ENCODE measurements at places on chromosomes 1 and 21. TPM values are rescaled to one million over a fixed set of nuclear protein-coding genes. Genes with fewer than 3 reads are reported as not detected.

DNA sequence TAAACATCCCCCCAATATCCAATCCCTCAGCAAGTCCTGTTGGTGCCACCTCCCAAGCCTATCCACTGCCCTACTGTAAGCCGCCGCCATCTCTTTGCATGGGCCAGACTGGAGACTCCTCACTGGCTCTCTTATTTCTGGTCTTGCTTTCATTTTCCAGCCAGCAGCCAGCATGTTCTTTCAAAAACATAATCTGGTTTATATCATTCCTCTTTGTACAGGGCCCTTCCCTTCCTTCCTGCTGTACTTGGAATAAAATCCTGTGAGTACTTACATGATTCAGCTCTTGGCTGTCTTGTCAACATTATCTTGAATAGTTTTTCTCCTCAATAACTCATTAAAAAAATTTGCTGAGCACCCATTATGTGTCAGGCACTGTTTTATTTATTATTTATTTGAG lies 28.2 kb downstream of the TLR5 start:
- no peak overlapping the region for H3K4me3 ChIP-seq
- DNase-seq: no peak
- no peaks in the 10 kb centered on the region for H3K36me3 ChIP-seq
- H3K4me1 ChIP-seq: no peaks in the 10 kb centered on the region
- H3K27ac ChIP-seq: no peak overlapping the region

DNA sequence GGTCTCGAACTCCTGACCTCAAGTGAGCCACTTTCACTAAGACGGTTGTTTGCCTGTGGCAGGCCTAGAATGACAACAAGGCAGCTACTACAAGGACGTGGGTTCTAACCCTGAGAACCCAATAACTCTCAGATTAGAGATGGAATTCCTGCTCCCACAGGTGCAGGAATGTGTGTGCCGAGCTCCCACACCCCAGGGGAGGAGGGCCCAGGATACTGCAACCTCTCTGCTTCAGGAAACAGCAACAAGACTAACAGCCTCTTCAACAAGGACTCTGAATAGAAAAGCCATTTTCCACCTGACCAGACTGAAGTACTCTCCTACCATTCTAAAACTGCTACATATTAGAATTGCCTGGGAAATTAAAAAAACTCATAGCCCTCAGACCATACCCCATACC lies 4.9 kb downstream of the LSM10 start:
- no peaks in the 10 kb centered on the region for H3K36me3 ChIP-seq
- H3K27me3 ChIP-seq: no peaks in the 10 kb centered on the region
- H3K4me3 ChIP-seq: no peak overlapping the region
- DNase-seq: no peak
- no peak overlapping the region for H3K27ac ChIP-seq

KPRP gene
- total RNA-seq: not detected

LCE3E gene
- total RNA-seq: not detected

RIPK4 gene
- 0.18 TPM for total RNA-seq

MYOG gene
- total RNA-seq: 0.11 TPM

MRAP gene
- total RNA-seq: 84.5 TPM

DMRTB1 gene
- total RNA-seq: not detected

ACTN2 gene
- 0.22 TPM for total RNA-seq

Measured in adrenal gland (tissue), 19 donors.